Activated naive CD4-positive, alpha-beta T cell (primary cell): ENCODE measurements at places on chromosomes 2 and 18.

DNA sequence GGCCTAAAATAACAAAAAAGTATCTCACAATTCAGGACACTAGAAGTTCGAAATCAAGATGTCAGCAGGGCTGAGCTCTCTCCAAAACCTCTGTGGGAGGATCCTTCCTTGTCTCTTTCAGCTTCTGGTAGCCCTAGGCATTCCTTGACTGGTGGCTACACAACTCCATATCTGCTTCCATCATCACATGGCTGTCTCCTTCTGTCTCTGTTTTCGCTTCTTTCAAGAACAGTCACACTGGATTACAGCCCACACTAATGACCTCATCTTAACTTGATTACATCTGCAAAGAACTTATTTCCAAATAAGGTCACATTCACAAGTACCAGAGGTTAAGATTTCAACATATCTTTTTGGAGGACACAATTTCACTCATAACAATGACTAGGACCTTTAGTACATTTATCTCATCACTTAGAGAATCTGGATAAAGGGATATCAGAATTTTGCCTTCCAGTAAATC lies 275.2 kb downstream of the IRS1 start:
- DNase-seq, result no peak

DNA sequence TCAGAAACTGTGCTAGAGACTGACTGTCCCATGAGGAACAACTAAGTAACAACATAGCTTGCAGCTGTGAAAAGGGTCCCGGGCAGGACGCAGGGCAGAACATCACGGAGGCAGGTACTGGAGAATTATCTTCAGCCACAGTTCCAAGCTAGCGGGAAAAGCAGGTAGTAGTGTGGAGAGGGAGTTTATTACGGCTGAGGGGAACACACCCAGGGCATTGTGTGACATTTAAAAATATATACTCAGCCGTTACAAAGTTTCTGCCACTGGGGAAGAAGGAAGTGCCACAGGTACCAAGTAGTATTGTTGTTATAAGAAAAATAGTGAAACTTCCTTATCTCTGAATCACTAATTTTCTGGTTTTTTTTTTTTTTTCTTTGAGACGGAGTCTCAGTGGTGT lies 179.6 kb downstream of the LAMA1 start:
- DNase-seq, result no peak

DNA sequence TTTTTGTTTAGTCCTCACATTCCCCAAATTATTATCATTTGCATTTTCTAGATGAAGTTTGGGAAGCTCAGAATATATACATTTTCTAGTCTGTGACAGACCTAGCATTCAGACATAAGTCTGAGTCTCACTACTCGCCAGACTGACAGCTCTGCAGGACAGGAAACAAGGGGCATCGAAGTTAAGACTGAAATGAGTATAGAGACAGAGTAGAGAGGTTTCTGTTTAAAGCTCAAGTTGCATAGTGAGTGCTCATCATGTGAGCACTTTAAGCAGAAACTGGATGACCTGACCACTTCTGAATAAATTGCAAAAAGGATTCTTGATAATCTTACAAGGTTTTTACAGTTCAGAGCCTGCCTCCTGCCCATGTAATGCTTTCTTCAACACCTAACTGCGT lies 1.1 kb downstream of the HADHB start:
- DNase-seq, result no peak

- DNase-seq, result no peak
Measured at GRCh38 chr18:21760321-21760720, 19.7 kb downstream of the MIB1 start.

DNA sequence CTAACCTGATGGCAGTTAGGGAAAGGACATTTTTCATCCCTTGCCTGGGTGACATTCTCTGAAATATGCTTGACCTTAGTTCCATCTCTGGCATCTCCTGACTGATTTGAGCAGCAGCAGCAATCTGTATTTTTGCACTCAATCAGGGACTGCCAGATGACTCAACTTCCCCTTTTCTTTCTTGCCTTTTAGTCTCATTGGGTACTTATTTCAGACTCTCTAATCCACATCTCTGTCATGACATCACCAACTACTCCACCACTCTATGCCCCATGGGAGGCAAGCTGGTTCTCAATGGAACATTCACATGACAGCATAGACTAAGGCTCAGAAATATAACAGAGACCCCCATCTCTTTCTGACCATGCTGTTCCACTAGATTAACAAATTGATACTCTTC lies 254.2 kb downstream of the RIT2 start:
- DNase-seq, result no peak

- no peak for DNase-seq
Measured at GRCh38 chr2:47488870-47489584, 86.1 kb downstream of the MSH2 start.

DNA sequence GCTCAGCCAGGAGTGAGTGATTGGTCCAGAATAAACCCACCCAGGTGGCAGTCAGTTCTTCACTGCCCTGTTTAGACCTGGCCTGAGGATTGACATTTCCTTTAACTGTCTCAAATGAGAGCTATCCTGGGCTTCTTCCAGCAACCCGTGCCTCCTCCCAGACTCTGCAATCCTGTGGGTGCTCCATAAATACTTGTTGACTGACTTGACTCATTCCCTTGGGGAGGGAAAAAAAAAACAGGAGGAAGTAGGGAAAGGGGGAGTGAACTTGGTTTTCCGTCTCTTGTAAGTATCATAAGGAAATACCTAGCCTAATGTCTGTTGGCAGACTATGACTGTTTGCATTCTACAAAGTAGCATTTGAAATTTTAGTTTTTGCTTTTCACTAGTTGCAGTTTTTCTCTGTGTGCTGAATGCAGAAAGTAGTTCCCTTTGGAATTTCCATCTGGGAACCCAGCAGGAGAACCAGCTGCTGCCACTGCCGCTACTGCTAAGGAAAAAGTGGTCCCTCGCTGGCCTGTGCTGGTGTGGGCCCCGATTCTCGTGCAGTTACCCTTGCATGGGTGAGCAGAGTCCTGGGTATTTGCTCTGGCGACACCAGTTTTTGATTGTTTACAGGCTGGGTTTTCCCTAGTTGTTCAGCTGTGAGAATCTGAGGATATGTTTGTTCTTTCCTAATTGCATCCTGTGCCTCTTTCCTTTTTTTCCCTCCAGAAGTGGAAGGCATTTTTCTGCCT lies 78.8 kb downstream of the TGOLN2 start:
- DNase-seq, result no peak

DNA sequence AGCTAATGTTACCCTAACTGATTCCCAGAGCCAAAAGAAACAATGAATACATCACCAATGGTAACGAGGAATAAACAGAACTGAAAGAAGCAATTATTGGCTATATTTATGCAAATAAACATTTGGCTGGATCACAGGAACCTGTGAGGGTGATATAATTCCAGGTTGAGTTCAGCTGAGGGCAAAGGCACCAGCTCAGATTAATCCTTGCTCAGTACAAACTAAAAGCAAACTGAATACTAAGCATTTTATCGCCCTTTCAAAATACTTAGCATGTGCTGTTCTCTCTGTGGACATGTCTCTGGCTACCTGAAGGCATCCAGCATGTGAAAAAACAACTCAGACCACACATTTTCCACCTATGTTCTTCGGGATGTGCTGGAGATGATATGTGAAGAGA lies 791.7 kb downstream of the METTL4 start:
- no peak for DNase-seq

DNA sequence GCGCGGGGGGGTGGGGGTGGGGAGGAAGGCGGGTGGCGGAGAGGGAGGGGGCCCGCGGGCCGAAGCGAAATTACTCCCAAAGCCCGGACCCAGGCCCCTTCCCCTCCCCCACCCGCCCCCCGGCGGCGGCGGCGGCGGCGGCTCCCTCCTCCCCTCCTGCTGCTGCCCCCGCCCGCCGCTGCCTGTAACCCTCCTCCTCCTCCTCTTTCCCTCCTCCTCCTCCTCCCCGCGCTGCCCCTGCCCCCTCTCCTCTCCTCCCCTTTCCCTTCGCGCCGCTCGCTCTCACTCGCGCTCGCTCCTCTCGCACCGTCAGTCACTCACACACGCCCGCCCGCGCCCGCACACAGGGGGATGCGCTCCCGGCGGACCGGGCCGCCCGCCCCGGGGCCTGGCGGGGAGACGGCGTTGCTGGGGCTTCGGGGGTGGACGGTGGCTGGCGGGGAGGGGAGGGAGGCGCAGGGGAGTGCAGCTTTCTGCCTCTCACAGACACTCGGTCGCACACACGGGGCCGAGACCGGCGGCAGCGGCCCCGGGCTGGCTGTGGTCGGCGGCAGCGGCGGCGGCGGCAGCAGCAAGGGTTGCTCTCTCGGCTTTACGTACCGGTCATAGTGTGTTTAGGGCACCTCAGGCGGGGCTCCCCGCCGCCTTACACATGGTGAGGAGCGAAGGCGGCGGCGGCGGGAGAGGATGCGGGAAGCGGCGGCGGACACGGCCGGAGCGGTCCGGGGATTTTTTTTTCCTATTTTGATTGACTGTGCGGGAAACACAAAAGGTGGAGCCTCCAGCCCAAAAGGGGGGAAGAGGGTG lies 405 bp downstream of the SP3 start:
- peak; percentile 69 for DNase-seq

- DNase-seq, result no peak
Measured at GRCh38 chr2:179701524-179702110, 159.8 kb downstream of the ZNF385B start.
